Activated T-helper 1 cell treated with anti-CD3 and anti-CD28 coated beads, Interleukin-2, amount 50 U/mL, for 16 hours (primary cell): ENCODE measurements at places on chromosomes 1 and 21.

DNA sequence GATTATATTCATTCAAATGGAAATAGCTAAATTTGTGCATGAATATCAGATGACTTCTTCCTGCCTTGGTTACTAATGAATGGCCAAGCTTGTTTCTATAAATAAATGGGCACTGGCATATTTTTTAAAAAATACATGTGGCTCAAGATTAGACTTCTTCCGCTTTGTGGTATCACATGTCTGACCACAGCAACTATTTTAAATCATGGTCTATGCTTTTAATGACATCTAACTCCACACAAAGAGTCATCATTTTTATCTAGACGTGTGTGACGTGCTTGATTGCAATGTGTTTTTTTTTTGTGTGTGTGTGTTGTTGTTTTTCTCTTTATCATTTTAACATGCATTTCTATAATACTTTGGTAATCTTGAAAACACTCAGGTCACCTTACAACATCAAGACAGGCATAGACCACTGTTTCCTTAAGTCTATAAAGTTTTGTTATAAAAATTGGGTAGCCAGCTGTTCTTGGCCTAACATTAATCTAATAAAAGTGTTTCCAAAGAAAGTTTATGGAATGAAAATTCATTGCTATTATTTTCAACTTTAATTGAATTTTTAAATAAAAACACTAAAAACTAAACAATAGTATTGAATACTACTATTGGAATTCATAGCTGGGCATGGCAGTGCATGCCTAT is 29.5 kb downstream of the RGS1 start:
- DNase-seq: no peak

DNA sequence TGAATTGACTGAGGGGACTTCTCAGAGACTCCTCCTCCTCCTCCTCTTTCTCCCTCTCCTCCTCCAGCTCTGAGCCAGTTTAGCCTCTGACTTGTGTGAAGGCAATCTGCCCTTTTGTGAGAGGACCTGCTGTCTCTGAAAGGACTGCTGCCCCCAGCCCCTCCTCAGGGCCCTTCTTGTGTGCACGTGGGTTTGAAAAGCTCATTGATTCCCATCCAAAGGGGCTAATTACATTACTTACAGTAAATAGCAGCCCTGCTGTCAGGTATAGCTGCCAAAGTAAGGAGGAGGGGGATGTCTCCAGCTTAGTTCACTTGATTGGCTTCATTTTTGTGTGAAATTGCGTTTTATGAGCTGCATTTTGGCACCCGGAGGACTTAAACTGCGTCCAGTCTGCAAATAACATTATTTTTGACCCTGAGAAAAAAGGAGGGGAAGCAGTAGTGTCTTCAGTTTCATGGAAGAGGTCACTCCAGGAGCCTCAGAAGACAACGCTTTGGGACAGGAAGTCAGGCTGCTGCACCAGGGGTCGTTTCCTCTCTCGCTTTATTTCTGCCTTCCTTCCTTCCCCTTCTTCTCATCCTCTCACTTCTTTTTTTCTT is 1.8 kb upstream of the LHX9 start:
- DNase-seq: no peak

DNA sequence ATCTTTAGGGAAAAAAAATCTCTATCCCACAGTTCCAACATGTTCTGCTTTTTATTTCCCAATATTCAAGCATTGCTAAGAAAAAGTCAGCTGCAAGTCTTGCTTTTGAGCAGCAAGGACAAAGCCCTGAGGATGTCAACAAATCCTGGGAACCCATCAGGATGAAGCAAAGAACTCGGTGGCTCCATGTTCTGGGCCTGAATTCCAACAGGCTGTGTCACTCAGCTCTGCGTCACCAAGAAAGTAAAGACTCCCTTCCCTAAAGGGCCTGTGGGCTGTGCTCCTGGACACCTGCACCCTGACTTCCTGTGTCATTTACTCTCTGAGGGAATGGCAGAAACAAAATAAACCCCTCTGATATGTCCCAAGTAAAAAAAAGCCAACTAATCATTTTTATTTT is 95.5 kb downstream of the TIAM1 start:
- DNase-seq: no peak

DNA sequence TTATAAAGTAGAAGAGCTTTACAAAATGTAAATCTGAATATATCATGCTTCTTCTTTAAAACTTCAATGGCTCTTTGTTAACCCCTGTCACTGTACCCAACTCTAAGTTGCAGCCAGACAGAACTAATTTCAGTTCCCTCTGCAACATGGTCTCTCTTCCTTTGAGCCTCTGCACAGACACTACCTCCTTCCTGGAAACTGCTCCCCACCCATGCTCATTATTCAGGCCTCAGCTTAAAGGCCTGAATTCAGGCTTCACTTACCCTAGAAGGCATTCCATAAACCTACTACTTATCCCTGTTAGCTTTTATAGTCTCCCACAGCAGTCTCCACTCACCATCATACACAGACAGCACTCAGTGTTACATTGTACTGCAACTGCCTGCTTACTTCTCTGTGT is 2.6 kb upstream of the EEIG2 start:
- DNase-seq: no peak

DNA sequence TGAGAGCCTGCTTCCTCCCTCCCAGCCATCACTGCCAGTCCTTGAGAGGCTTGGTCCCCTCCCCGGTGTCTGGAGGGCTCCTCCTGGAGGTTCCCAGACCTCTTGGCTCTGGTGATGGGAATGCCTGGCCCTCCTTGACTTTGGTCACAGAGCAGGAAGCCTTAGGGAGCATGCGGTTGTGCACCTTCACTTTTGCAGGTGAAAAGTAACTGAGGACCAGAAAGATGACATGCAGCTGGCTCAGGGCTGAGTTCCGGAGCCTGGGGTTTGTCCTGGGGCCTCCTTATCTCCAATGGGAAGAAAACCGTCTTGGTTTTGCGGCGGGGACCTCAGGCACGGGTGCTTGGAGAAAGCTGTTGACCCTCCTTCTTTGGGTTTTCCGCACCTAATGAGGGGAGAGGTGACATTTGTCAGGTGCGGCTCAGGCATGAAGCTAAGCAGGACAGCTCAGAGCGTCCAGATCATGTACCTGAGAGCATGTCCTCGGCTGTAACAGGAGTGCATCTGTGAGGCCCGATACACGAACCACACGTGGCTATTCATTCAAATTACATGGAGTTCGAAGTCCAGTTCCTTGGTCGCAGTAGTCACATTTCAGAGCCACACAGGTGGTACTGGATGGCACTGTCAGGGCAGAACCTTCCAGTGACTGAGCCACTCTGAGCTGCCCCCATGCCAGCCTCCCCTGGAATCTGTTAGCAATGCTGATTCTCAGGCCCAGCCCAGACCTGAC is 608 bp upstream of the MX2 start:
- no peak for DNase-seq

DNA sequence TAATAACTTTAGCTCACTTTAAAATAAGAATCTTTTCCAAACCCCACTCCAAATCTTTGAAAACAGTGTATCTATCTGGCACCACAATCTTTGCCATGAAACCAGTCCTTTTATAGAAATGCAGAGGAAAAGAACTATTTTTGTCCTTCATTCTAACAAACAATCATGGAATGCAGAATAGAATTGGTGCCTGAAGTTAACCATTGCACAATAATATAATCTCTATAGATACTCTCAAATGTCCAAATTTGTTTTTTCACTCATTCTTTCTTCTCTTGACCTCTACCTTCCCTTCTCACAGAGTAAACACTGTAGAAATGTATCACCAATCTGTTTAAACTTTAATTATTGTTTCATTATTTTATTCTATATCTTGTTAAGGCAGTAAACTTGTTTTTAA is 34.8 kb downstream of the TTLL7 start:
- no peak for DNase-seq

DNA sequence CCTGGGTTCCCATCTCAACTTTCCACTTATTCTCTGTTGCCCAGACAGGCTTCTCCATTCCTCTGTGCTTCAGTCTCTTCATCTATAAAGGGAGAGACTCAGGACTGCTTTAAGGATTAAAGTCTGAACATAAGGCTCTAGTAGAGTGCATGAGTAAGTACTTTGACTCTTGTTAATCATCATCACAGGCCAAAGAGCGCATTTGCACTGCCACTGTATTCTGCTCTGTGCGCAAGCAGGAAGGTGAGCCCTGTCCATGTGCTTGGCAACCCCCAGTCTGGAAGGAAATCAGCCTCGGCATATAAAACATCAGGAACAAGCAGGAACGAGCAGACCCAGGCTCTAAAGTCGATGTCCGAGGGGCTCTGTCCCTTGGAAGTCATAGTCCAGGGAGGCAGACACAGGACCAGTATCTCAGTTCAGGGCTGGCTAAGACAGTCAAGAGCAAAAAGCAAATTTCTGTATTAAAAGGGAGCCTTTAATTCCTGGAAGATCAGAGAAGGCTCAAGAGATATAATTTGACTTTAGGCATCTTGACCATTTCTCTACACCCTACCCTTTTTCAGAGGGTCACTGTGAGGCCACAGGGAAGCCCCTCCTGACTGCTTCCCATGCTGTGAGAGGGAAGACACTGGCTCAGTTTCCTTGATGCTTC is 131.2 kb downstream of the TRABD2B start:
- DNase-seq: no peak

DNA sequence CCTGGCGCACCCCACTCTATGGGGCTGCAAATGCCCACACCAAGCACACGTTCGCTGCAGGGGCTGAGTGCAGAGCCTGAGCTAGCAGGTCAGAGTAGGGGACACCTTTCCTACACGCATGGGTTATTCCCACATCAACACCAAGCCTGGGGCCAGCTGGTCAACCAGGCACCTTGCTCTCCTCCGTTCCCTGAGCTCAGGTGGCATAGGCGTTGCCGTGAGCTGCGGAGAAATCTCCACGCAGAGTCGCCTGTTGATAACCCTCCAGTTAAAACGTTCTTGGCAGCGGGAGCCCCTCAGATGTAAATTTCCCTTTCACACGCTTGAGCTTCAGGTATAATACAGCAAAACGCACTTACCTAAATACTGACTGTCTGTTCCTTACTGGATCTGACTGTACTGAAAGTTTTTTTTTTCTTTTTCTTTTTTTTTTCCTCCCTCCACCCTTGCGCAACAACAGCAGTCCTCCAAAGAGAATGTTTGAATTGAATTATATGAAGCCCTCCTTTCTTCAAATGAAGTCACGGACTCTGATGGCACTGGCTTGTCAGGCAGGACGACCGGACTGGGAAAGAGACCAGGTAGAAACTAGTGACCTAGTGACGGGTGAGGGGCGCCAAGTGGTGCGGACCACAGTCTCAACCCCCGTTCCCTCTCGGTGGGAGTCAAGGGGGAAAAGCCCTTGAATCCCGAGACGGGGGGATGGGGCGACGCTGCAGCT is 2.1 kb downstream of the BRINP3 start:
- DNase-seq: no peak

DNA sequence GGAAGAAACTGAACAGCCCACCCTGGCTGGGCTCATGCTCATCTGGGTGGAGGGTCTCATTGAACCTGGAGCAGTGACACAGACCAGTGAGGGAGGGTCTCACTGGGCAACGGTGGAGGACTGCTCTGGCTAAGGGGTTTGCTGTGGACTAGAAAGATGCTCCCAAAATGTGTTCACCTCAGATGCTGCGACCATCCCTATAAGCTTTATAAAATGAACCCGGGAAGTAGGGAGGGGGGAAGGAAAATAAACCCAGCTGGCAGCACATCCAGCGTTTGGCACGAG is 34.5 kb upstream of the LBR start:
- no peak for DNase-seq

DNA sequence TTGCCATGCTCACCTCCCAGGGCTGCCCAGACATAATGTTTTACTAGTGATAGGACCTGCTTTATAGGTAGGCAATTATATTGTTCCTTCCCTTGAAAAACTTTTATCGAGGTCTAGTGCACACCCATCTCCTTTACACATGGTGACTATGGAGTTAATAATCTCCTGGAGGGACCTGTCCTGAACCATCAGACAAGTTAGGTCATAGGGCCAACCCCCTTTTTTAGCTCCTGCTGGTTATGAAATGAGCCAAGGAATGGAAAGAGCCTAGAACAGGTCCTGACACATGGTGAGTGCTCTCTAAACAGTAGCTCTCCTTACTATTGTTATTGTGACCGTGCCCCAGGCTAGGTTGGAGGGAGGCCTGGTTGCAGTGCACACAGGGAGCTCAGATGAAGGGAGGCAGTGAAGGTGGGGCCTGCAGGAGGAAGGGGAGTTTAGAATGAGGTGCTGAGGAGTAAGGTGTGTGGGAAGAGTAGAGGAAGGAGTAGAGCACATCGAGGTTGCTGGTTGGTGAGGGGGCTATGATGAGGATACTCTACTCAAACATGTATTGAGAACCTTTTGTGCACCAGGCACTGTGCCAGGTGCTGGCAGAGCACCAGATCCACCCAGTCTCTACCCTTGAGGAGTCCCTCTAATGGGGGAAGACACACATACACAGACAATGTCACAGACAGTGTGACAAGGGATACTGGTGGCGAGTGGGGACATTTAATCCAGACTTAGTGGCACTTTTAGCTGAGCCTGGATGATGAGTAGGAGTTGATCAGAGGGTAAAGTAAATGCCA is 14.1 kb upstream of the LMNA start:
- DNase-seq: no peak

GRCh38 chr1:108703939-108704338 is 8.8 kb upstream of the FNDC7 start:
- DNase-seq: no peak

- DNase-seq: no peak
Observed at GRCh38 chr1:156851779-156852417, 7.0 kb downstream of the INSRR start.

DNA sequence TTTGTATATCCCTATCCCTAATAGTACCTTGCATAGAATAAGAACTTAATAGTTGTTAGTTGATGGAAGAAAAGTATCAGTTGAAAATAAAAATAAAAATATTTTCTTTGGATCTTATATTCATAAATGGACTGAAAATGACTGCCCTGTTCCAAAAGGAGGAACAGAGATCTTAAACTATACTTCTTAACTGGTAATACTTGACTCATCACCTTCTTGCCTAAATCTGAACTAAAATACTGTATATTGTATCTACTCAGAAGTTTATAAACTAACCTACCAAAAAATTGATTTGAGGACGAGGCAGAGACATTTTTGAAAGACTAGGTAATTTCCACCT is 178.8 kb downstream of the SYT2 start:
- DNase-seq: no peak

- no peak for DNase-seq
Observed at GRCh38 chr1:115832651-115833050, 8.3 kb downstream of the NHLH2 start.
